ENCODE measurements at places on chromosomes 3 and 15.

DNA sequence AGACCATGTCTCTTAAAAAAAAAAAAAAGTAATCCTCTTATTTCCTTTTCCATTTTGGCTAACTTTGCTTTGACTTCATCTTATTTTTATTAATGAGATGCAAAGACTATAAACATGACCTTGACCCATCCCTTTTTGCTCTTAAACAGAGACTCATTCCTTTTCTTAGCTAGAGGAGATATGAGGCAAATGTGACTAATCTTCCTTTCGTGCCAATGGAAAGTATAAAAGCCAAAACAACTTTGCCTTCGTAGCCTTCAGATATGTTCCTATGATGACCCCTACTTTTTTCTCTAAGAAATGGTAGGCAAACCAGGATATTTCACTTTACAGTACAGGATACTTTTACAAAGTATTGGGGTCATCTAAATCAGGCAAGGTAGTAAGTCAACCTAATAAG lies 36.9 kb upstream of the GOLGB1 start:
- DNase-seq = peak; percentile 2

GRCh38 chr3:72951259-72951722 lies 45.3 kb upstream of the PPP4R2 start:
- no peak for DNase-seq

- DNase-seq = peak; percentile 74
These were observed 901 bp downstream of the ALCAM start for GRCh38 chr3:105367406-105368213.

DNA sequence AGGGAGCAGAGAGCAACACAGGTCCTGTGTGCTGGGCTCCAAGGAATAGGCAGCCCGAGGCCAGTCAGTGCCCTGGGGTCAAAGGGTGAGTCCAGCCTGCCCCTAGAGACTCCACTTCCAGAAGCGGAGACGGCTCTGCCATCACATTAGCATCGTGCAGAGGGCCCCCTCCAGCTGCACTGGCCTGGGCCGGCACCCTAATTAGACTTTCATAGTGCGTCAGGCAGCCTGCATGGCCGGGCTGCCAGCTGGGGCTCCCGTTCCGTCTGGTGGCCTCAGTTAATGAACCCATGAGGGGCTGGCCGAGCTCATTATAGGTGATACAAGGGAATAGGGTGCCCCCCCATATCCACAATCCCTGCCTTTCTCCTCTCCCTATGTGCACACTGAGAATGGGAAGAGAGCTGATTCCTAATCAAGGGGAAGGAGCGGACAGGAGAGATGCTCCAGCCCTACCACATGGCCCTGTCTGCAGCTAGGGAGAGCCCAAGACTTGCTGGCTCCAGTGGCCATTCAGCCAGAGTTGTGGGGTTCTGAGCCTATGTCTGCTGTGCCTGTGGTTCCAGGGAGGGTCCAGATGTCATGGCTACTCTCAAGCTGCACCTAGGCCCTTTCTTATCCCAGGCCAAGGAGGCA lies 128.0 kb downstream of the SRGAP3 start:
- no peak for DNase-seq

DNA sequence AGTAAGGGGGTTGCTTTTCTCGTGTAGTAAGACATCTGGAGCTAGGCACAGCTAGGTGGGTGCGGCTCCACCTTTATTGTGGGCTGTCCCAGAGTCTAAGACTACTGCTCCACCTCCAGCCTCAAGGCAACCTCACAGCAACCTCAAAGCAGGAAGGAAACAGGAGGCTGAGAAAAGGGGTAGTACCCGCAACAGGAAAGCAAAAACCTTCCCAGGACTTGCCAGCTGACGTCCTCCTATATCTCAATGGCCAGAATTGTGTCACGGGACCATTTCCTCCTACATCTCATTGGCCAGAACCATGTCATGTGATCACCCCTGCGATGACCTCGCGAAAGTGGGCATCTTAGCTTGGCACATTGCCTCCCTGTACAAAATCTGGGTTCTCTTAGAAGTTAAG lies 4.3 kb upstream of the GPR160 start:
- no peak for DNase-seq

Measured in LHCN-M2 (cell line).